NCI-H1092 (cell line): ENCODE measurements at places on chromosomes 7 and 10.

- no peak for DNase-seq
Observed at GRCh38 chr10:13221572-13221971, 12.6 kb downstream of the UCMA start.

DNA sequence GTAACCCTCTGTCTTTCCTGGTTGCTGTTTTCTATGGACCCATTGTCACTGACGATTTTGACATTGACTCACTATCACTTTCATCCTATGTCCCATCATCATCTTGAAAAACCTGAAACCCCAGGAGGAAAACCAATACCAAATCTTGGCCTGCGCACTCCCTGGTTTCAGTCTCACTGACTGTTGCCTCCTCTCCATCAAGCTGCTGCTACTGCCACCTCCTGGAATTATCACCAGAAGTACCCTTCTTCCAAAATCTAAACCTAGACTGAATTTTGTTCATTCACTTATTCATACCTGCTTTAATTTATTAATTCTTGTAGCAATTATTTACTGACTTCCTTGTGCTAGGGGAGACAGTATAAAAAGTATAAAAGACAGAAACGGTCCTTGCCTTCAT lies 44.5 kb upstream of the ACBD5 start:
- DNase-seq: no peak

GRCh38 chr10:109588259-109588658 lies 335.1 kb downstream of the XPNPEP1 start:
- DNase-seq: no peak

DNA sequence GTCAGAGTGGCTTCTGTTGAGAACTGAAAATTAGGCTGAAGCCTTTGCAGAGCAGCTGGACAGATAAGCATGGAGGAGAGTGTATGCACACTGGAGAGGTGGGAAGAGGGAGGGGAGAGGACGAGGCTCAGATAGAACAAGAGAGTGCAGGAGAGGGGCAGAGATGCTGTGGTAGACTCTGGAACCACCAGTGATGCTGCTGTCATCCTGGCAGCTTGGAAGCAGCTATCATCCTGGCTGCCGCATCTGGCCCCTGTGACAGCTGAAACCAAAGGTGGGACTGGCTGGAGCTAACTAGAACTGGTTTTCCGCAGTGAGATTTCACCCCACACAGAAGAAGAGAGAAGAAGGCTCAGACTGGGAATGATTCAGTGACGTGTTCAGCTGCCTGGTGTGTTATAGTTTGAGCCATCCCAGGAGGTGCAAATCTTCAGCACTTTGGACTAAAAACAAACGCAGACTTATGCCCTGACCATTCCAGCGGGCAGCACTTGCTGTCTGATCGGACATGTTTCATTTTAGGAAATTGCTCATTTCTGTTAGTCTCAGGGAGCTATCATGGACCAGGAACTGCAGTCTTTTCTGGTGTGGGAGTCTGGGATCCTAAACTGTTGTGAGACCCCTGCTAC lies 38.4 kb downstream of the EEPD1 start:
- no peak for DNase-seq

GRCh38 chr10:78763234-78763633 lies 305.5 kb upstream of the ZMIZ1 start:
- DNase-seq: no peak

DNA sequence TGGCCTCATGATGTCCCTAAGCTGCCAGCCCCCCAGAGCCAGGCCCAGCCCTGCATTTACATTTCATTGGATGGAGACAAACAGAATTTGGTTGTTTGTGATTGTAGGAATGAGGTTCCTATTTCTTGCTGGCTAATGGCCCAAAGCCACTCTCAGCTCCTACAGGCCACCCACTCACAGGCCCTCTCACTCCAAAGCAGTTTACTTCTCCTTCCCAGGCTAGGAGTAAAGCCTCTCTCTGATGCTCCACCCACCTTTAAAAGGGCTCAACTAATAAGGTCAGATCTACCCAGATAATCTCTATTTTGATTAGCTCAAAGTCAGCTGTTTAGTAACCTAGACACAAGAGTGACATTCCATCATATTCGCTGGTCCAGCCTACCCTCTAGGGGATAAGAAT lies 11.2 kb upstream of the CUZD1 start:
- DNase-seq: no peak

DNA sequence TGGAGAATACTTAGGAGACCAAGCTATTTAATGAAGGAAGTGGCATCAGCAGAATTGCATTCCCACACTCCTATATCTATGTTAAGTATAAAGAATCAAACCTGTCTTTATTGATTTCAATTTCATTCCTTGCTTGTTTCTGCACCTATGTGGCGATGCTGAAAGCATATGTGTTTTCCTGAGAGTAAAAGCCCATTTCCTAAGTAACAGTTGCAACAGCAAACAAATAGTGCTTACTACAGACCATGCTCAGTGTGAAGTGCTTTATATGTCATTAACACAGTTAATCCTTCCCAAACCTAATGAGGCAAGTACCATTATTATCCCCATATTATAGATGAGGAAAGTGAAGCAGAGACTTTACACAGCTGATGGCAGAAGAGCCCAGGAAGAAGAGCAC lies 552.1 kb downstream of the PARD3 start:
- no peak for DNase-seq

- DNase-seq: no peak
Observed at GRCh38 chr10:62584731-62585130, 210.6 kb downstream of the ZNF365 start.

GRCh38 chr10:129483430-129484010 lies 16.5 kb downstream of the MGMT start:
- no peak for DNase-seq

DNA sequence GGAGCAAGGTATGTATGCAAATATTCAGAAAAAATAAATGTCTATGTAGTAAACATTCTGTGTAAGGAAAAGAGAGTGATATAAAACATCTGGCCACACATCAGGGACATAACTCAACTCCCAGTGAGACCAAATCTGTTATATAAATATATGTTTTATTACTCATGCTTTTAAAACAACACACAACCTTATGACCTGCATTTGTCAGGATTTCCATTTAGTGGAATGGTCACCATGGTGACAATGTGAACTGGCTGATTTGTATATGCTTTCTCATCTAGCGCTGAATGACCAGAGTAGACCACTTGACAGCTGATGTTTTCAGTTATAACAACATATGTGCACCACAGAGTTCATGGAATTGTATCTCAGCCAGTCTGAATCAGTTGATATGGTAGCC lies 551.7 kb downstream of the HTR7 start:
- no peak for DNase-seq

DNA sequence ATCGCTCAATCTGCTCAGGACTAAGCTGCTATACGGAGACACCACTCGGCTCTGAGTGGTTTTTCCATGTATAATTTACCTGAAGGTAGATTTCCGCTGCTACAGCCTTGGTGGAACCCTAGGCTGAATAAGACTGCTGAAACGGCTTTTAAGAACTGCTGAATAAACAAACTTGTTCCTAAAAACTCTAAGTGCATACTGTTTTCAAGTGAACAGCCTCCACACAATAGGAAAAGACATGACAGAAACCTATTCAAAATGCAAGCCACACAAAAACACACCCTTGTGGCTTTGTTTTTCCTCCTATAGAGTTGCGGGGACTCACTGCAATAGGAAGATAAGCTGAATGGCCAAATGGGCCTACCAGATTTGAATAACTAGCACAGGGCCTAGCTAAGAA lies 117.2 kb downstream of the UBE2H start:
- no peak for DNase-seq

DNA sequence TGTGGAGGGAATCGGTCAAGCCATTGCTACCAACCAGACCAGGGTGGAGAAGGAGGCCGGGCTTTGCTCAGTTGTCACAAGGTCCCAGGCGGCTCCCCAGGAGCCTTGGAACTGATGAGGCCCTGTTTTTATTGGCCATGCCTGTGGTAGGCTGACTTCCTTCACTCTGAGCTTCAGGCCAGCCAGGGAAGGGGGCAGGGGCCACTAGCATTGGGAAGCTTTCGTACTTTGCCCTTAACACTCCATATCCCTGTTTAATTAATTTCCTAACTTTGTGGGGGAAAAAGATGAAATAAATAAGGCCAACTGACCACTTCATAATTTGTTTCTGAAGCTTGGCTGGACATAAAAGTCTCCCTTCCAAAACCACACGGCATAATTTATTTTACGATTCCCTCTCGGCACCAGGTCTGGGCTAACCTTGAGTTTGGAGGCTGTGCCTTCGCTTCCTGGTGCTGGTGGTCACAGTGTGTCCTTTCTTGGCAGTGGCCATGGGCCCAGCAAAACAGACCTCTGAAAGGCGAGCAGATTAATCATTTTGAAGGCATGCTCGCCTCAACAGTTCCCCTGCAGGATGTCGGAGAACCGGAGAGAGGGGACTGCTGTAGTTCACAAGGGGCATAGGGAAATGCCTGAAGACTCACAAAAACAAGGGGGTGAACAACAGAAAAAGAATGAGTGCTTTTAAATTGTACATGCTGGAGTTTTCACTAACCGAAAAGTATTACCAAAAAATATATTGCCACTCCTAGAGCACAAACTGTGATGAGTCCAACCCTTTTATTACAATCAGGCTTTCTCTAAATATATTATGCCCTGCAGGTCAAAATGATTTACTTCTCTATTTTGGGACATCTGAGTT lies 966.0 kb downstream of the LRMDA start:
- DNase-seq: no peak

DNA sequence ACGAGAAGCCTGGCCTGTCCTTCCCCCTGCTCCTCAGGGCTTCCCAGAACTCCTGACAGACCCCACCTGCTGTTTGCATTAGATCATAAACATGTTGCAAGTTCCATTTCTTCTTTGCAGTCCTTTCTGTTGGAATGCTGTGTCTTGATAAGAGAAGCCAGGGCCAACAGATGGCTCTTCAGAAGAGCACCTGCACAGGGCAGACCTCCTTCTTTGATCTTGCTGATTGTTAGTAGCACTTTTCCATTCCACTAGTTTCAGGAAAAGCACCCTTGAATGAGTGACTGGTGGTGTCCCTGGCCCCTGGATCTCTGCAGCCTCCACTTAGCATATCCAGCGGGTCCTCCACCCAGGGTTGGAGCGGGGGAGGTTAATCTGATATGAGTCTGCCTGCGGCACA lies 243.2 kb downstream of the GFRA1 start:
- DNase-seq: no peak

DNA sequence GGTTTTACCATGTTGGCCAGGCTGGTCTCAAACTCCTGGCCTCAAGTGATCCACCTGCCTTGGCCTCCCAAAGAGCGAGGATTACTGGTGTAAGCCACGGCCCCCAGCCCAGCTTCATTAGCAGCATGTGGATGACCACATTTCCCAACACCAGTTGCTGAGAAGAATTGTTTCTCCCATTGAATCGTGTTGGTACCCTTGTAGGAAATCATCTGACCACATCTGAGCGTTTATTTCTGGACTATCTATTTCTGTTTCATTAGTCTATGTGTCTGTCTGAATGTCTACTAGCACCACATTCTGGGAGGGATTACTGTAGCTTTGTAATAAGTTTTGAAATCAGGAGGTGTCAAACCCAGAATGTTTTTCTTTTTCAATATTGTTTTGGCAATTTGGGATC lies 89.6 kb downstream of the LCOR start:
- no peak for DNase-seq

GRCh38 chr7:112140600-112140999 lies 65.6 kb downstream of the DOCK4 start:
- no peak for DNase-seq

DNA sequence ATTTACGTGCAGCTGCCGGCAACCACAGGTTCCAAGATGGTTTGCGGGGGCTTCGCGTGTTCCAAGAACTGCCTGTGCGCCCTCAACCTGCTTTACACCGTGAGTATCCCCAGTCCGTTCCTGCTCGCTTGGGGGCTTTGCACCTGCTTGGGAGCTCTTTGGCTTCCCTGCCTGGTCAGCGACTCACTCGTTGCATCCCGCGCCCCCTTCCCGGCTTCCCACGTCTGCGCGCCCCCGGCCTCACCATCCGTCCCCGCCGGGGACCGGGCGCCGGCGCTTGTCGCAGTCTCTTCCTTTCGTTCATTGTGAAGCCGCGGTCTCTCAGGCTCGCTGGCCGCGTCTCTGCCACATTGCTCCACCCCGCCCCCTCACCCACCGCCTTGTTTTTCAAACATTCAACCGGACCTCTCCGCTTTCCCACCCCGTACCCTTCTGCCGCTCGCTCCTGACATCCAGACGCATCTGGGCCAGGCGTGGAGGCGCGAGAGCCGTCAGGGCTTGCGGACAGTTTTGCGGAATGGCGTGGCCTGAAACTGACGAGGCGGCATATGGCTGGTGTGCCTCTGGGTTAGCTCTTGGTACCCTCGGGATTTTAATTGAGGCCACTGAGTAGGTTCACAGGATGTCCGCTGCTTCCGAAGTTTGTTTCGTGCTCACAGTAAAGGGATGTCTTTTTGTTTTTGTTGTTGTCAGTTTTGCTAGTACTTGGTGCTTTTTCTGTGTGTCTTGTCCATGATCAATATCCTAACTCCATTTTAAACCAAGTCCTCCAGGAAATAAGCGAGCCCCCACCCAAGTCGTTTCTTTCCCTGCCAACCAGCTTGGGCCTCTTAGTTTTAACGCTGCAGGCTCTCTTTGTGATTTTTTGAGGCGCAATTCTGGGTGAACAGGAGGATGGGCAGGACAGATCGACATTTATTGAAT lies 639 bp downstream of the TSPAN13 start:
- DNase-seq: peak; percentile 62

GRCh38 chr10:2990764-2991163 lies 76.6 kb upstream of the PFKP start:
- no peak for DNase-seq

DNA sequence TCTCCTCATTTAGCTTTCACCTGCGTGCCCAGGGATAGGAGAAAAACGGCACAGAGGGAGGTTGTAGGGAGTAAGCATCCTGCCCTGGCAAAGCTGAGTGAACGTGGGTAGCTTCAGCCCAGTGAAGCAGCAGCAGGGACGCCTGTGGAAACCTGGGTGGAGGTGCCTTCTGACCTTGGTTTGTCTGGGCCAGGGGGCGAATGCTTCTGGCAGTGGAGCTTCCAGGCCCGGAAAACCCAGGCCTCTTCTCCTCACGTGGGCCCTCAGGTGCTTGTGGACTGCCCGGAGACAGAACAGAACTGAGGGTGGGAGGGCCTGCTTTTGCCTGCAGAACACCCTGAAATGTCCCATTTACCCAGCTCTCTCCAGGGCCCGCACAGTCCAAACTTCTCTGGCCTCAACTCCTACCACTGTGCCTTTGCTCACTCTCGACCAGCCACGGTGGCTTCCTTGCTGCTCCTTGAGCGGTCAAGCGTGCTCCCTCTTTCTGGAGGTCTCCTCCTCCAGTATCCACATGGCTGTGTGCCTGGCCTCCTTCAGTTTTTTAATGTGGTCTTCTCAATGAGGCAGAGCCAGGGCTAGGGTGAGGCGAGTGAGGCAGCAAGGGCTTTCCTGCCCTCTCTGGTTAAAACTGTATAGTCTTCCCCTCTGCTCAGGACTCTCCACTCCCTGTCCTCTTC lies 62.4 kb downstream of the TMEM209 start:
- no peak for DNase-seq

- DNase-seq: no peak
Observed at GRCh38 chr7:39404907-39405306, 161.3 kb upstream of the YAE1 start.

GRCh38 chr7:103524042-103524907 lies 78.3 kb upstream of the SLC26A5 start:
- peak; percentile 16 for DNase-seq

DNA sequence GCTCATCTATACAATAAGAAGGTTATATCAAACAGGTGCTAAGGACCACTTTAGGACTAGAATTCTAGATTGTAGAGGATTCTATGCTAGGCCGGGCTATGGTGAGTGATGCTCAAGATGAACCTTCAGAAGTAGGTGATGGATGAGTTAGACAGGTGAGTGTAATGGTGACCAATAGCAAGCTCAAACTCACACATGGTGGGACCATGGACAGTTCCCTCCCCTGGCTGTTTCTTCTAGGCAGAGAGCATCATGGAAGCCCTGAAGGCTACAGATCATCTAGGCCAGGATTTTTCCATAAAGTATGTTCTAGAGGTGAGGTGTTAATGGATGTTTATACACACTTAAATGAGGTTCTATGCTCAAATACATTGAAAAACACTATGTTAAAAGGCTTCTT lies 162.2 kb upstream of the WDR11 start:
- no peak for DNase-seq
